HFFc6 (cell line): ENCODE measurements at places on chromosomes 12 and 14.

- no peak for DNase-seq
These were observed 235.5 kb downstream of the MDGA2 start for GRCh38 chr14:47439953-47440352.

DNA sequence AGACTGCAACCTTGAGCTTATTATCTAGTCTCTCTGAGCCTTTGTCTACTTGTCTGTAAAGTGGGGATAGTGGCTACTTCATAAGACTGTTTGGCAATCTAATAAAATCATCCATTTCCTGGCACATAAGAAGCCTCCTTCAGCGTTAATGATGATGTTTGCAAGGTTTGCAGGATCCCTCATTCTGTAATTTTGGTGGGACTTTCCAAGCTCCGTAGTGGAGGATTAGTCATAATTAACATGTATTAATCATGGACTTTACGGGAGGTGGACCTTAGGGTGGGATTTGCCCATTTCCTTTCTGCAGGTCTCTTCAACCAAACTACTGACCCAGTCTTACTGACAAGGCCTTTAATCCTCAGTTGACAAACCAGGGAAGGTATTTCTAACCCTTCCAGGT is 66.2 kb downstream of the NTF3 start:
- DNase-seq: no peak

- DNase-seq: no peak
These were observed 474.8 kb downstream of the TMTC2 start for GRCh38 chr12:83161456-83161855.

- DNase-seq: no peak
These were observed 56.4 kb downstream of the CMKLR1 start for GRCh38 chr12:108282676-108283075.

- peak; percentile 67 for DNase-seq
These were observed 7.6 kb upstream of the RAB21 start for GRCh38 chr12:71746974-71747611.

DNA sequence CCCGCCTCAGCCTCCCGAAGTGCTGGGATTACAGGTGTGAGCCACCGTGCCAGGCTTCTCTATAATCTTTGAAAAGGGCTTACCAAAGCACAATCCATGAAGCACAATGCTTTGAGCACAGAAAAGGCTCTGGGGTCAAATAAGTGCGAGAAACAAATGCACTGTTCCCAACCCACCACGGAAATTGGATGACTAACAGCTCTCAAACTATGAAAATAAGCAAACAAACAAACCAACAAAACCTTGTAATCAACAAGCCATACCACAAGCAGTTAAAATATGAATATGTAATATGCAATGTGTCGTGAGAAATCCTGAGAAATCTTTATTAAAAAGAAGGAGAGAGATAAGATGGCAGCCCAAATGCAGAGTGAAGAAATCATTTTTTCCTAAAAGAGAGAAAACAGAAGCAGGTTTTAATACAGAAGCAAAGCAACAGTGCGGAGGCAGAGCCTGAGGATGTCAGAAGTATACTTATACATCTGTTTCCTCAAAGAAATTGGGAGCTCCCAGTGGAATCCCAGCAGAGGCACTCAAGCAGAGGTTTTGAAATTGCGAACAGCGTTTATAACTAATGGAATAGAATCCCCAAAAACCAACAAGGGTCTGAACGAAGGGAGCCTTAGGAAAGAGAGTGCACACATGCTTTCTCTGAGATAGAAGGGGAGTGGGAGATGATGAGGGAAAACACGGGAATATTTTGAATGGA is 17.1 kb downstream of the SMCO2 start:
- no peak for DNase-seq
